ENCODE measurements at places on chromosomes 7 and 10.

- DNase-seq: no peak
Measured at GRCh38 chr10:78049851-78050250, 16.2 kb downstream of the RPS24 start.

GRCh38 chr7:112453505-112454171, 3.4 kb downstream of the IFRD1 start:
- no peak for DNase-seq

DNA sequence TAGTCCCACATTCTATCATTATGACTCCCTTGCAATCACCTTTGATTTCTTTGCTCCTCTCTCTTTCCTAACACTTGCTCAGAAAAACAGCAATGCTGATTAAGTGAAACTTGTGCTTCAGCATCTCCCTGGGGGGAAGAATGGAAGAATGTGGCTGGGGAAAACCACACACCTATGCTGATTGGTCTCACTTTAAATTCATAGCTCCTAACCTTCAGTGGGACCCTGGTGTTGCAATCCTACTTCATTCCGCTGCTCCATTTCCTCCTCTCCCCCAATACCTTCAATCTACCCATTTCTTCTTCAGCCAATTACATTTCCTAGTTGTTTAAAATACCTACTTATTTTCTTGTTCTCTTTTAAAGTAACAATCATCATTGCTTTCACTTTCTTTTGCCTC, 1166.7 kb upstream of the C7orf33 start:
- DNase-seq: no peak

- DNase-seq: no peak
Measured at GRCh38 chr7:119413314-119413805, 859.6 kb upstream of the KCND2 start.

GRCh38 chr7:96026611-96027010, 254.3 kb downstream of the DYNC1I1 start:
- DNase-seq: no peak

Measured in endodermal cell (in vitro differentiated cells).